ENCODE measurements at places on chromosomes 6 and 20.
A peak's percentile ranks its signal among the peaks of the same experiment; 100 is the strongest.

DNA sequence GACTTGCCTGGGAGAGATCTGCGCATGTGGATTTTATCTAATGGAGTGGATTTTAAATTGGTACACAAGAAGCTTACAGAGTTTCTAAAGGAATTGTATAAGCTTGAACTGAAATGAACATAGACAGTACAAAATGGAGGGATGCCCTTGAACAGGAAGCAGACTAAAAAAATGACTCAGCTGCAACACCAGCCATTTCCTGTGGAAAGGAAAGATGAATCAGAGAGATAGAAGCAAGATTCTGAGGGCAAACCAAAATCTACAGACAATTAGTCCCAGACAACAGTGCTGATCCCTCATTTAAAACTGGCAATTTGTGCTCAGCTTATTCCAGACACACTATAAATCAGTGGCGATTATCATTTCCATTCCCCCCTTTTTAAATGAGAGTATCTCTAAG lies 114.6 kb upstream of the TCF21 start:
- DNase-seq, result no peak

DNA sequence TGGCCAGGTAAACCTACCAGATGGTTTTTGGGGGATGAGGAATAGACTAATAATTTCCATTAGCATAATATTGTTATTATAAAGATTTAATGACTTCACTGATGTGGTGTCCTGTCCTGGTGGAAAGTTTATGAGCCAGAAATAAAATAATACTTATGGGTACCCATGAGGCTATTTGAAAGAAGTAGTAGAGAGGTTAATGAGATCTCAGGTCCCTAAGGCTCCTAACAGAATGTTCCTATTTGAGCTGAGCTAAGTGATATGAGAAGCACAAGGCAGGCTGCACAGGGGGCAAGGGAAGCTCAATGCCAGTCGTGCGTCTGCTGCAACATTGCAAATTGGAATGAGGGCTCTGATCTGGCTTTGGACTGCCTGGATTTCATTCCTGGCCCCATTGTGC lies 174.1 kb downstream of the BMP2 start:
- no peak for DNase-seq

DNA sequence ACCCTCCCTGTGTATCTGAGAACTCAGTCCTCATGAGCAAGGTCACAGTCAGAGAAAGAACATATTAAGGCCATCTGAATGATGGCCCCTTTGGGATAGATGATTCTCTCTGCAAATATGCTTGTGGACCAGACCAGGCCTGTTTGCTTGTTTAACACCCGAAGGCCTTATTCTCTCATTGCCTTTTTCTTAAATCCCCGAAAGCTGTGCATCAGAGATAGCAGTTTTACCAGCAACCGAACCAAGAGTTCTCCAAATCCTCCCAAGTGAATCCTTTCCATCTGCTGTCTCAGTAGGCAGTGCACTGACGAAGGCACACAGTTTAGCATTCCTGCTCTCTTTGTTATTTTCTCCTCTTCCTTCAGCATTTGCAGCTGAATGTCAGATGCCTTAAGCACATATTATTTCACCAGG lies 79.8 kb downstream of the TRMT6 start:
- DNase-seq, result no peak

- DNase-seq, result no peak
Observed at GRCh38 chr20:19834287-19834686, 76.2 kb downstream of the RIN2 start.

DNA sequence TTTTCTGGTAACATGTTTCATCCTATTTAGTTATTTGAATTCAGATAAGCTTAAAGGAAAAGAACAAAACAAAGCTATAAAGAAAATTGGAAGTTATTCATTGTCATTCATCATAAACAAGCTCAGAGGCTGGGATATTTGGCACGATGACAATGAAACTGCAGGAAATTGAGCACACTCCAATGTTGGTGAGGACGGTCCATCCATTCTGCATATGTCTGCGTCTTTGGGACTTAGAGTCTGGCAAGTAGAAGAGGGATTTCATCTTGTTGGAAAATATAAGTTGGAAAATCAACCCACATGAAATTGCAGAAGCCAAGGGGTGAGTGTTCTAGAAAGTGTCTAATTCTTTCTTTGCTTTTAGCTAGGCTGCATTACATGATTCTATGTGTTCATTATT lies 78.4 kb downstream of the HDGFL1 start:
- no peak for DNase-seq

DNA sequence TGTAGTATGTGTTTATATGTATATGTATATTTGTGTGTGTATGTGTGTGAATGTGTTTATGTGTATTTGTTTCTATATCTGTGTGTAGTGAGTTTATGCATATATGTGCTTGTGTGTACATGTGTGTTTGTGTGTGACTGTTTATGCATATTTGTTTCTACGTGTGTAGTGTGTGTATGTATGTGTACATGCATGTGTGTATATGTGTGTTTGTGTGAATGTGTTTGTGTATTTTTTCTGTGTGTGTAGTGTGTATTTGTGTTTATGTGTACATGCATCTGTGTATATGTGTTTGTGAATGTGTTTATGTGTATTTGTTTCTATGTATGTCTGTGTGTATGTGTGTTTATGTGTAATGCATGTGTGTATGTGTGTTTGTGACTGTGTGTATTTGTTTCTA lies 12.1 kb upstream of the SMOC2 start:
- DNase-seq, result no peak

DNA sequence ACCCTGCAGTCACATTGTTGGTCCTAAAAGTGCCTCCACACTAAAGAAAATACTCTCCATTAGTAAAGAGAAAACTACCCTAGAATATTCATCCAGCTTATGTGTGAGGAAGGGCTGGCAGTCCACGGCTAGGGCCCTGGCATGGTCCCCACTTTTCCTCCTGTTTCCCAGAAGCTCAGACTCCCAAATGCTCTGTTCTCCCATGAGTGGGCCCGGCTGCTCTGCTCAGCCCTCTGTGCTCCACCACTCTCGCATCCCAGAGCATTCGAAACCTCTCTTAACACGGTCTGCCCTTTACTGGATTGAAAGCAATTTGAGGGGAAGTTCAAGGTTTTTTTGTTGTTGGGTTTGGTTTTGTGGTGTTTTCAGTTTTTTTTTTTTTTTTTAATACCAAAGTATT lies 61.8 kb downstream of the APCDD1L start:
- DNase-seq, result no peak

DNA sequence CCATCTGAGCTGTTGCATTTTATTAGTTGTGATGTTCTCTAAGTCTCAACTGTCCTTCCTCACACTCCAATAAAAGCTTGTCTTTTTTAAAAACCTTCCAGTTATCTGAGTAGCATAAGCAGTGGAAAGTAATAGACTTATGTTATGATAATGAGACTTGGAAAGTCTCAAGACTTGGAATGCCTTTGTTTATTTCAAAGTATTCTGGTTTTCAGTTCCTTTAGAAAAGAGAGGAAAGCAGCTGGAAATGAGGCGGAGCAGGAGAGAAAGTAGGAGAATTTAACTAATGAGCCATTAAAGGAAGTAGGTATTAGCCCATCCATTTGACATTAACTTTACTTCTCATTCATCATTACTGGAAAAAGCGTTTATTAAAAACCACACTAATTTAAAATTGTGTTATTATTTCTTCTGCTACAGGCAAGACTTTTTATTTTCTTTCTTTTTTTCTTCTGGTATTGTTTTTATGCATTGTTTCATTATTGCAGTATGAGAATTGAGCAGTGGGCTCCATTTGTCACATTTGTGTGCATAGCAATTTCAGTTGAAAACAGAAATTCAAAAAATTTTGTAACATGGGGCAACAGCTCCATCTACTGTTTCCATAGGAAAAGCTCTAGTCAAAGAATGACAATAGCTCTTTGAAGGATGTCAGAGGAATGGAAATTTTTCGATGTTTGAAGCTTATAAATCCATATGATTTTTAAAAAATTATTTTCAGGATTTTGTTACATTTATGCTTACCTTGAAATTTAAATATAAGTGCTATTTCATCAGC lies 194.8 kb downstream of the COL9A1 start:
- DNase-seq, result no peak

GRCh38 chr6:154894902-154895301 lies 100.2 kb upstream of the TIAM2 start:
- no peak for DNase-seq

- no peak for DNase-seq
Observed at GRCh38 chr6:111862314-111862713, 10.9 kb downstream of the FYN start.

GRCh38 chr6:43435682-43436437 lies 8.5 kb downstream of the ABCC10 start:
- no peak for DNase-seq

DNA sequence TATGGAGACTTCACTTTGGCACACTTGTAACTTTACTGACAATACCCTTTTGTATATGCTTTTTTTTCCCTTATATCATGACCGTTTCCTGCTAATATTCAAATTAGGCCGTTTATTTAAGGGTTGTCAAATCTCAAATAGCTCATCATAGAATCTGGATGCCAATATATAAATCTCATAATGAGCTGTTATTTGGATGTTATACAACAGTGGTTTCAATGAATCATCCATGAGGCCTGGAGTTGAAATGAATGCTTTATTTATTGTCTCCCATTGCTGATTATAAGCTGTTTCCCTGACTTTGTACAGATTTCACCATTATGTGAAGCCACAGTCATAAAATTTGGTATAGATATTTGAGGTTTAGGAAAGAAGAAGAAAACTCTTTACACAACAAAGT lies 256.1 kb downstream of the PLCB1 start:
- no peak for DNase-seq

- no peak for DNase-seq
Observed at GRCh38 chr20:5221061-5221430, 94.2 kb downstream of the CDS2 start.

DNA sequence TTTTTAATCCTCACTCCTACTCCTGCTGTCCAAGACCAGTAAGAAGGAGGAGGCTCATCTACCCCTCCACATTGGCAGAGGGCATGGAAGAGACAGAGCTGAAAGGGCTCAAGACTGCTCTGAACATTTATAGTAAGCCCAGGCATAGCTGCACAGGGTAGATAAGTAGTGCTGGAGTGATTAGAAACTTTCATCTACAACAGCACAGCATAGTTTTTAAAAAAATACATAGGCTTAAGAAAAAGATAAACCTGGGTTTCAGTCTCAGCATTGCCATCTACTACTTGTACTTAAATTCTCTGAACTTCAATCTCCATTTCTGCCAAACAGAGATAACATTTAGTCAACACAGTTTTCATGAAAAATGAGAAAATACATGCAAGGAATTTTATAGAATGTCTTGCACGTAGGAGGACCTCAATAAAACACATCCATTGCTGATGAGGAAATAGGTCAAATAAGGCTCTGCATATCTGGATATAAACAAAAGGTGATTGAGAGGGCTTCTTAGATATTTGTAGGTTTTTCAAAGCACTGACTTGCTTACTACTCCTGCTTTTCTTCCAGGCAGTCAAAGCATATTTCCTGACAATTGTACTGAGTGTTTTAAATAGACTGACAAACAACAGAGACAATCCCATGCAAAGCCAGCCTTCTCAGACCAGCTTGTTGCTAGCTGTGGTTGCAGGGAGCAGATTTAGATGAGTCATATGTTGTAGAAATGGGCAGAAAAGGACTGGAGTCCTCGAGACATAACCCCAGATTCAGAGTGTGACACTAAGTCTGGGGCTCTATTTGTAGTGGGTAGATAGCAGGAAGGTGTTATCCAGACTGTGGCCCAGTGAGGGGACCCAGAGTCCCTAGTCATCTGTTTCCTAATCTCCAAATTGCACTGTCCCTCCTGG lies 107.4 kb upstream of the TAB2 start:
- DNase-seq, result no peak

DNA sequence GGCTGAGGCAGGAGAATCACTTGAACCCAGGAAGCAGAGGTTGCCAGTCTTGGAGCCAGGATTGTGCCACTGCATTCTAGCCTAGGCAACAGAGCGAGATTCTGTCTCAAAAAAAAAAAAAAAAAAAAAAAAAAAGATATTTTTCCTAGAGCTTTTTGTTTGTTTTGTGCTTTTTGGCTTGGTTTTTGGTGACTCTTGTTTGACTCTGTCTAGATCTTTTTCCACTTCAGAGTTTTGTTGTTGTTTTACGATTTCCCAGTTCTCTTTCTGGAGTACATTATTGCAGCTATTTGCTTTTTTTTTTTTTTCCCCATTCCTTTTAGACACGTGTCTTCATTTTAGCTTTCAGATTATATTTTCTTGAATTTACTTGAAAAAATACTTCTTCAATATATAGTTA lies 67.0 kb upstream of the AKAP12 start:
- DNase-seq, result no peak

DNA sequence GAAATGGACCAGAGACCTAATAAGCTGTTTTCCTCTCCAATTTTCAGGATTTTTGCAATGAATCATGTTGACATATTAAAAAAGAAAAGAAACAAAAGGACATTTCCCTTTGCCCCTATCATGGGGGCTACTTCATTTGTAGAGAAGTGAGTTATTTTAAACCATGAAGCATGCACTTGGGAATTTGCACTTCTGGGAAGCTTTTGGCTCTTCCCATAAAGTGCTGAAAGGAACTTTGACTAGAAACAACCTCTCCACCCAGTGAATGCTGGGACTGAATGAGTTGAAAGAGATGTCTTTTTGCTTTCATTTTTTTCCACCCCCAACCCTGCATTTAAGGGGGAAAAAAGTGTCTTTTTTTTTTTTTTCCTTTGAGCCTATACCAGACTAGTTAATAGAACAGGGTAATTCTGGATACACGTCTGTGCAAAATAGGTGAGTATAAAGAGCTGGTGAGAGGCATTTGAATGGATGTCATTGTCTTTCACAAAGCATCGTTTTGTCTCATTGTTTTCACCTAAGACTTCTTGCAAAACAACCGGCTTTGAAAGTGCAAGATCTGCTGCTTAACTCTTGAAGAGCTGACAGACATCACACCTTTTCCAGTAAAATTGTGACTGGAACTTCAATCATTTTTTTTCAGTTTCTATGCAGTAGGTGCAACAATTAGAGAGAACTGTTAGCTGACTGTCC lies 138.7 kb upstream of the BACH2 start:
- no peak for DNase-seq

- DNase-seq, result peak; percentile 35
Observed at GRCh38 chr20:53176134-53176533, 204.0 kb downstream of the TSHZ2 start.

DNA sequence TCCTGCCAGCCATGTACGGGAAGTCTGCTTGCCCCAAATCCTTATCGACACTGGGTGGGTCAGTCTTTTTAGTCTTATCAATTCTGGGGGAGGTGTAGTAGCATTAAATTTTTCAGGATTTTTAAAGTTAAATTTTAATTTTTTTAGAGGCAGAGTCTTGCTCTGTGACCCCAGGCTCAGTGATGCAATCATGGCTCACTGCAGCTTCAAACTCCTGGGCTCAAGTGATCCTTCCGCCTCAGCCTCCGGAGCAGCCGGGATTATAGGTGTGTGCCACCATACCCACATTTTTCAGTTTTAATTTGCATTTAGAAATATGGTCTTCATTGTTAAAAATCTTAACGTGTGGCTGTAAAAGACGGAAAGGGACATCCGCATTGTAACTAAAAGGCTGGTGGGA lies 51.9 kb downstream of the BANF2 start:
- DNase-seq, result no peak

Measured in NCI-H1417 treated with DMSO at 0.1 percent for 48 hours (cell line).